Ovary (tissue), 10 donors: ENCODE measurements at places on chromosomes 6 and 20. TPM values are rescaled to one million over a fixed set of nuclear protein-coding genes. Genes with fewer than 3 reads are reported as not detected.

Gene POU5F1
- total RNA-seq: 0.67 TPM

Gene GUCA1A
- not detected for total RNA-seq

Gene NMBR
- 0.20 TPM for total RNA-seq

GRCh38 chr20:59777814-59778575 lies 155.4 kb downstream of the SYCP2 start:
- no peaks in the 10 kb centered on the region for H3K4me1 ChIP-seq
- H3K27ac ChIP-seq: no peak overlapping the region
- DNase-seq: no peak

- no peak overlapping the region for H3K4me3 ChIP-seq
- H3K27me3 ChIP-seq: no peaks in the 10 kb centered on the region
- no peaks in the 10 kb centered on the region for H3K36me3 ChIP-seq
Observed at GRCh38 chr20:58985656-58986055, 4.6 kb downstream of the NELFCD start.

GRCh38 chr20:38543014-38543906 lies 37.7 kb upstream of the ADIG start:
- H3K36me3 ChIP-seq: no peaks in the 10 kb centered on the region
- H3K4me1 ChIP-seq: no peaks in the 10 kb centered on the region
- H3K27me3 ChIP-seq: no peaks in the 10 kb centered on the region
- no peak overlapping the region for H3K4me3 ChIP-seq

GRCh38 chr6:159178847-159179246 lies 9.6 kb downstream of the FNDC1 start:
- no peak overlapping the region for H3K27ac ChIP-seq
- H3K36me3 ChIP-seq: no peaks in the 10 kb centered on the region
- H3K4me1 ChIP-seq: no peaks in the 10 kb centered on the region
- no peak for DNase-seq
- no peaks in the 10 kb centered on the region for H3K27me3 ChIP-seq

DNA sequence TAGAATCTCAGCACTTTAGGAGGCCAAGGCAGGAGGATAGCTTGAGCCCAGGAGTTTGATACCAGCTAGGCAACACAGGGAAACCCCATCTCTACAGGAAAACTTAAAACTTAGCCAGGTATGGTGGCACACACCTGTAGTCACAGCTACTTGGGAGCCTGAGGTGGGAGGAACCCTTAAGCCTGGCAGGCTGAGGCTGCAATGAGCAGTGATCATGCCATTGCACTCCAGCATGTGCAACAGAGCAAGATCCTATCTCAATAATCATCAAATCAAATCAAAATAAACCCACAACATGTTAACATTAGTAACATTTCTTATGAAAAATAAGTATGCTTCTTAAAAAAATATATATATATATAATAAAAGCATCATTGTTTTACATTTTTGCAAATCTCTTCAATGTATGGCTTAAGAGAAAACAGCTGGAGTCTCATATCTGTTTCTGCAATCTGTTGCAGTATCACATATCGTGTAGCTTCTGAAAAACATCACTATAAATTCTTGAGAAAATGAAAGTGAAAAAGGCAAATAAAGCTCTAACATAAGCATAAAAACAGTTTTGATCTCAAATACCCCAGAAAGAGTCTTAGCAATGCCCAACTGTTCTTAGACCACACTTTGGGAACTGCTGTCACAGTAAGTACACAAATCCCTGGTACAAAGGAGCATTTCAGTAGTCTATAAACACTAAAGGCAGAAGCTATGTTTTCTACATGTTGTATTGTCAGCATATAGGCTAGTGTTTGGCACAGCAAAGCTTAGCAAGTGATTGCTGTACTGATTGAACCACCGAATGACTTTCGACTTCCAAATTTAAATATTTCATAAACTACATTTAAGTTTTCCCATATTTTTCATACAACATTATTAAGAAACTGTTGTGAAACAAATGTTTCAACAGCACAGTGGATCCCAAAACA lies 8.0 kb downstream of the MMUT start:
- H3K4me1 ChIP-seq: peaks cover 2% of the 10 kb centered on the region
- DNase-seq: no peak
- no peaks in the 10 kb centered on the region for H3K27me3 ChIP-seq

GRCh38 chr20:63344616-63345327 lies 16.4 kb downstream of the CHRNA4 start:
- no peaks in the 10 kb centered on the region for H3K4me1 ChIP-seq
- no peaks in the 10 kb centered on the region for H3K27me3 ChIP-seq
- DNase-seq: no peak
- no peak overlapping the region for H3K4me3 ChIP-seq
- no peak overlapping the region for H3K27ac ChIP-seq

GRCh38 chr6:8276148-8276547 lies 159.2 kb downstream of the SLC35B3 start:
- H3K27ac ChIP-seq: no peak overlapping the region
- no peaks in the 10 kb centered on the region for H3K36me3 ChIP-seq
- H3K4me3 ChIP-seq: no peak overlapping the region
- H3K27me3 ChIP-seq: no peaks in the 10 kb centered on the region
- H3K4me1 ChIP-seq: no peaks in the 10 kb centered on the region
- DNase-seq: no peak
